ENCODE measurements at places on chromosomes 11 and 22.
A peak's percentile ranks its signal among the peaks of the same experiment; 100 is the strongest.

GRCh38 chr11:79168530-79169110 is 272.2 kb downstream of the TENM4 start:
- no peak for DNase-seq

DNA sequence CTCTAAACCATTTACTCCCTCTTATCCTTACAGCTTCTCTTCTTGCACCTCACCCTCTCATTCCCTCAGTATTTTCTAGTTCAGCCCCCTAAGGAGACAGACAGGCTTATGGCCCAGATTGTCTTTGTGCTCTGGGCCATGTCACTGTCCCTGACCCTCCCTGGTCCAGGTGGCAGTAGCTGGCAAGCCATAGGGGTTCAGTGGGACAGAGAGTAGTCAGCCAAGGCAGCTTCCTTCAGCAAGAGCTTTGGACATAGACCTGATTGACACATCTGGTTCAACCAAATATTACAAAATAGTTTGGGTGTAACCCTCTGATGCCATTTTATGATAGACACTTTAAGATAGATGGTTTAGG is 53.9 kb downstream of the NCAM1 start:
- DNase-seq: no peak

DNA sequence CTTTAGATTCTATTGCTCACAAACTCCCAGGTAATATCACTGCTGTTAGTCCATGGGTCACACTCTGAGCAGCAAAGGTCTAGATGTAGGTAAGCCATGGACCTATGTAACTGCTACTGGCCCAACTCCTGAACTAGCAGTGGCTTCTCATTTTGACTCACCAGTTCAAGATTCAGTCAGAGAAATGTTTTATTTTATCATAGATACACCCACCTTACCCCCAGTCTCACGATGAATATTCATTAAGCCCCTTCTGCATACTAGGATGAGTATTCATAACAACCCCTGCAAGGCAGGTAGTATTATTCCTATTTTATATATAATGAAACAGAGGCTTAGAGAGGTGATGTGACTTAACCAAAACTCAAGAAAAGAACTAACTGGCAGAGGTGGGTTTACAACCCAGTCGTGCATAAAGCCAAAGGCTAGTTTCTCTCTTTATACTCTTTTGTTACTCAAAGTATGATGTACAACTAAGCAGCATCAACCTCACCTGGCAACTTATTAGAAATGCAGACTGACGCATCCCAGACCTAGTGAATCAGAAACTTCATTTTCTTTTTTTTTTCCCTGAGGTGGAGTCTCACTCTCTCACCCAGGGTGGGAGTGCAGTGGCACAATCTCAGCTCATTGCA is 957.6 kb upstream of the CCDC90B start:
- DNase-seq: no peak

GRCh38 chr22:39236321-39237317 is 8.2 kb downstream of the PDGFB start:
- no peak for DNase-seq

DNA sequence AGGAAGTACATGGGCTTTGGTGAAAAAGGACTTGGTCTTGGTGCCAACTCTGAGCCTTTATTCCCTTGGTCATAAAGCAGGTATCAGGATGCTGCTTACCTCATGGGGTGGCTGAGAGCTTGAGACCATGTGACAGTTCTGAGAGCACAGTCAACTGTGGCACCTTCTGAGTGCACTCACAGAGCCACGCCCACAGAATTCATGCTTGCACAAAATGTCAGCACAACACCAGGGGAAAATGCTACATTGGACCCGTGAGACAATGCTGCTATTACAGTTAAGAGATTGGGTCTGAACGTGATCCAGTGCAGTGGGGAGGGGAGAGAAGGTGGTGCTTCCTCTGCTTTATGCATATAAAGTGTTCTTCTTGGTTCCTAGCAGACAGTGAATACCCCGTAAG is 79.5 kb upstream of the SPON1 start:
- no peak for DNase-seq

GRCh38 chr22:21450858-21451353 is 16.3 kb upstream of the TMEM191C start:
- DNase-seq: no peak

GRCh38 chr22:48179571-48180546 is 1417.4 kb downstream of the TBC1D22A start:
- DNase-seq: no peak

GRCh38 chr11:74220376-74220775 is 49.3 kb downstream of the PPME1 start:
- no peak for DNase-seq

DNA sequence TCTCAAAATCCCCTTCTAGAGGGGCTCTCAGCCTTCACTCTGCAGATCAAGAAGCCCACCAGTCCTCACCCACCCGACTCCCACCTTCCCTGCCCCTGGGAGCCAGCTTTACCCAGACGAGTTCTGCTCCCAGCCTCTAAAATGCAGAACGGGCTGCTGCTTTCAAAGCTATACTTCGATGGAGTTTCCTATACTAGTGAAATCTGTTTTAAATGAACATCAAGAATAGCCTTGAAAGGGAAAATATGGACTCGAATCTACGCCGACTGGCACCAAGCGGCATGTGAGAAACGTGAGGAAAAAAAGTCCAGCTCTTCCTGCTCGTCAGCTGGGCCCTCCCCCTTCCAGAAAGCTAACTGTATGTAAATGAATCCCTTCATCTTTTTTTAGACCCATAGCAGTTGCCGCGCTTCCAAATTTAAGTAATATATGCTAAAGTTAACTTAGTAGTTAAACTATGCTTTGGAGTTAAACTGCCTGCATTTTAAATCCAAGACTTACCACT is 211.7 kb downstream of the NTM start:
- DNase-seq: no peak

DNA sequence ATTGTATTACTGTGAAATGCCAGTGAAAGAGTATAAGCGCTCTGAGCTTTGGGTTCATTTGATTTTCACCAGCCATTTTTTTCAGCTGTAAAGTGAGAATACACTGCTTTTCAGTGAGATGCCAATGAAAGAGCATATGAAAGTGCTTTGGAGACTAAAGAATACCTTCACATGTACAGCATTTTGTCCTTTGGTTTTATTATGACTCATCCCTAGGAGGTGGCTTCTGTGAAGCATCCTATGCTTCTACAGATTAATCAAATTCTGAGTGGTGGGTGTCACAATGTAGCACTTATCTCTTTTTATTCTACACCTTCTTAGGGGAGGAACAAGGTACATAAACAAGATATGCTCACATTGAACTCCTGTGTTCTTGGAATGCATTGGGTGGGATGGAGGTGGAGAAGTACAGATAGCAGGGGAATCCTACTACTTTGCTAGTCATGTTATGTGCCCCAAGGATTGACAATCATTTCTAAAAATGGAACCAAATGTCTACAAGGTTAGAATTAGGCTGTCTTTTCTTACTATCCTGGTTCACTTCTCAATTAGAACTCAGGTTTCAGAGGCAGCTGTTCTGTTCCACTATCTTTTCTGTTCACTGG is 18.7 kb downstream of the TRIM44 start:
- no peak for DNase-seq

DNA sequence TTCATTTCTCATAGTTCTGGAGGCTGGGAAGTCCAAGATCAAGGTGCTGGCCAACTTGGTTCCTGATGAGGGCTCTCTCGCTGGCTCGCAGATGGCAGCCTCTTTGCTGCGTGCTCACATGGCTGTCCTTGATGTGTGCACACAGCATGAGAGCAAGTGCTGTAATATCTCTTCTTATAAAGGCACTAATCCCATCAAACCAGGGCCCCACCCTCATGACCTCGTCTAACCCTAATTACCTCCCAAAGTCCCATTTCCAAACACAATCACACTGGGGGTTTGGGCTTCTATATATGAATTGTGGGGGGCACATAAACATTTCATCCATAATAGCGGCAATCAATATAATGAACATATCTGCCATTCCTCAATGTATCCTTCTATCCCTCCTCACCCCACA is 1062.1 kb downstream of the BRD1 start:
- DNase-seq: no peak

GRCh38 chr11:132051704-132052103 is 681.3 kb downstream of the NTM start:
- DNase-seq: no peak

GRCh38 chr11:12237381-12237784 is 127.0 kb downstream of the MICAL2 start:
- no peak for DNase-seq

DNA sequence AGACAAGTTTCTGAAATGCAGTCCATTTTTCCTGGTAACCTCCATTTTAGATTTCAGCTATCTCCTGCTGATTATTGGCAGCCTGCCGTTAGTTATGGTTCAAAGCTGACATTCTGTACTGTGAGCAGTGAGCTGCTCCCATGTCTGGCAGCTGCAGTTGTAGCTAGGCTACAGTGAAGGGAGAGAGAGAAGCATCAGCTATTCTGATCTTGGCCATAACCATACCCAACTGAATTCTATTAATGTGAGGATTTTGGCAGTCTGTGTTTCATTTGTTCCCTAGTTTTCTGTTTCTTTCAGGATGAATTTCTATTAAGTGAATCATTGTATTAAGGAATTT is 33.4 kb downstream of the SIK2 start:
- DNase-seq: no peak

DNA sequence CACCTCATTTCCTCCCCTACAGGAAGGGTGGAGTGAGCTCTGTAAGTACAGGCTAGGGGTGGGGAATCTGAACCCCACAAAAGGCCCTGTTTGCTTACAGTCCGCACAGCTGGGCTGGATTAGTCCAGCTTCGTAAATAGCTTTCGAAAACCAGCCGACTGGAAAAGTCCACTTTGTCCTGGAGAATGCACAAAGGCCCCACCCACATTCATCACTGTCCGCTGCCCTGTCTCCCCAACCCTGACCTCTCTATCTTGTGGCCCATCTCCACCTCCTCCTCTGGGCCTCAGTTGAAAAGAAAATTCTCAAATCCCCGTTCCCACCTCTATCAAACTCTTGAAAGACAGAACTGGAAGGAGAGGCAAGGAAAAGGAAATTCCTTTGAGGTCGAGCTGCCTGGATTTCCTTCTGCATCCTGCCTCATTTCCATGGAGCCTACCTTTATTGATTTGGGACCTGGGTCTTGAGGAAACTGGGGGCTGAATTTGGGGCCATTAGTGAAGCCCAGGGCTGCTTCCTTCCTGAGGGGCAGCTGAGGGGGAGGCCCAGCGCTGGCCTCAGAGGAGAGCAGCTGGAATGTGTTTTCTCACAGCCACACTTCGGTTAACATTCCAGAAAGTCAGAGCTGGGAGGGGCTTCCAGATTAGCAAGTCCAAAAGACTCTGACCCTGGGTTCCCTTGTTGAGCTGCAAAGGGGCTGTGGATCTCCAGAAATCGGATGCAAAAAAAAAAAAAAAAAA is 147.6 kb downstream of the FBXO7 start:
- peak; percentile 91 for DNase-seq

- DNase-seq: peak; percentile 51
These were observed 29.8 kb downstream of the SREBF2 start for GRCh38 chr22:41862530-41863266.
